ENCODE measurements at places on chromosomes 2 and 18. TPM values are rescaled to one million over a fixed set of nuclear protein-coding genes. Genes with fewer than 3 reads are reported as not detected.

- H3K27me3 ChIP-seq, result no peaks in the 10 kb centered on the region
- H3K27ac ChIP-seq, result no peak overlapping the region
- no peak overlapping the region for H3K4me3 ChIP-seq
- no peaks in the 10 kb centered on the region for H3K4me1 ChIP-seq
- no peaks in the 10 kb centered on the region for H3K36me3 ChIP-seq
Observed at GRCh38 chr18:29140590-29140989, 963.7 kb upstream of the CDH2 start.

- H3K4me3 ChIP-seq, result no peak overlapping the region
- no peak overlapping the region for H3K27ac ChIP-seq
- H3K4me1 ChIP-seq, result peaks cover 21% of the 10 kb centered on the region
- no peaks in the 10 kb centered on the region for H3K36me3 ChIP-seq
- DNase-seq, result no peak
Observed at GRCh38 chr2:200329798-200330197, 23.3 kb downstream of the SPATS2L start.

DNA sequence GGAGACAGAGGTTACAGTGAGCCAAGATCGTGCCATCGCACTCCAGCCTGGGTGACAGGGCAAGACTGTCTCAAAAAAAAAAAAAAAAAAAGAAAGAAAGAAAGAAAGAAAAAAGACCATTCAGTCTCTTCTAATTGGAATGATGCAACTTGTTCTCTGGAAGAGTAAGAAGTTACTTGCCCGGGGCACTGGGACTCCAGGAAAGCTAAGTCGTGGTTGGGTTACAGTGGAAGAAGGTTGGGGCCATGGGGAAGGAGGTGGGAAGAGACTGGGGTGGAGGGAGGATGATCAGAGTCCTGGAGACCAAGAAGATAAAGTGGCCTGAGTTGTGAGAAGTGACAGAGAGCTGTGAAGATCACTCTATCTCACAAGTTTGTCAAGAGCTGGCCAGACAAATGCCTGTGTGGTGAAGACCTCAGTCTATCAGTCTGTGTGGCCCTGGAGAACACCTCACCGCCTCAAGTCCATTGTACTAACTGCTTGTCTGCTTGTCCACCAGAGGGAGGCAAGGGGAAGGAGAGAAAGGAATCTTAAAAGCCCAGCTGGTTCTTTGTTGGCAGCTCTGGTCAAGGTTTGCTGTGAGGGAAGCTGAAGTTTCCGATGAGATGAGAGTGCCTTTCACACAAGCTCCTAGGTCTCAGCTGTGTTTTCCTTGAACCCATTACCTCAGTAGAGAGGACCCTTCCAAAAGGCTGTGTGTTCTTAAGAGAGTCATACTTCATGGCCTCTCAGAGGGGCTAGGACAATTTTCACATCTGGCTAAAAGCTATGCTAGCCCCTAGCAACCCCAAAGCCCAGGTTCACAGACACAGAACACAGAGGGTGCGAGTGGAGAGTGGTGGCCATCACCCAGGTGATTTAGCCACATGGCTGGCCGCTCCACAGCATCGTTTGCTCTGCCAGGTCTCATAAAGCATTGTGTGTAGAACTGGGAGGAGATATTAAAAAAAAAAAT is 72.0 kb upstream of the TMEM178A start:
- H3K27ac ChIP-seq, result no peak overlapping the region
- DNase-seq, result no peak
- no peaks in the 10 kb centered on the region for H3K36me3 ChIP-seq
- no peaks in the 10 kb centered on the region for H3K4me1 ChIP-seq

- no peaks in the 10 kb centered on the region for H3K27me3 ChIP-seq
- H3K4me1 ChIP-seq, result no peaks in the 10 kb centered on the region
- H3K27ac ChIP-seq, result no peak overlapping the region
- H3K4me3 ChIP-seq, result no peak overlapping the region
- no peaks in the 10 kb centered on the region for H3K36me3 ChIP-seq
- no peak for DNase-seq
Observed at GRCh38 chr2:57432528-57432927, 614.1 kb upstream of the VRK2 start.

The SERPINB11 gene
- total RNA-seq, result not detected

DNA sequence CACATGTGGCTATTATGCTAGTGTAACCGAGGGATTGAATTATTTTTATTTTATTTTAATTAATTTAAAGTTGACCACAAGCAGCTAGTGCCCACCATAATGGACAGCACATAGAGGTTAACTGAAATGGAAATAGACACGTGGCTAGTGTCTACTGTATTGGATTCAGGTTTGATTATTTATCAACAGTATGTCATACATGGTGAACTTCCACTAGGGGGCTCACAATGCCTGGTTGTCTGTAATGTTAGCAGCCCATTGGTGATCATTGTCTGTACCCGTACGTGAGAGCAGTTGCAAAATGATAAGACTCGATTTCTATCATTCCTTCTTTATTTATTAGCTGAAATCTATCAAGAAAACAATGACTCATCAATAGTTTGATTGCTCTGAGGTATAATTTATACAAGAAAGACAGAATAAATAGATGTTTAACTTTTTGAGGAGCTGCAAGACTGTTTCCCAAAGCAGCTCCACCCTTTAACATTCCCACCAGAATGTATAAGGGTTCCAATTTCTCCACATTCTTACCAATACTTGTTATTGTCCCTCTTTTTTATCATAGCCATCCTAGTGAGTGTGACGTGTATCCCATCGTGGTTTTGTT is 76.5 kb downstream of the CYBRD1 start:
- no peak overlapping the region for H3K27ac ChIP-seq
- DNase-seq, result no peak
- no peak overlapping the region for H3K4me3 ChIP-seq
- H3K36me3 ChIP-seq, result no peaks in the 10 kb centered on the region

GRCh38 chr18:10913919-10914318 is 235.4 kb downstream of the PIEZO2 start:
- no peak for DNase-seq
- no peaks in the 10 kb centered on the region for H3K4me1 ChIP-seq
- no peaks in the 10 kb centered on the region for H3K27me3 ChIP-seq
- no peaks in the 10 kb centered on the region for H3K36me3 ChIP-seq
- no peak overlapping the region for H3K4me3 ChIP-seq
- H3K27ac ChIP-seq, result no peak overlapping the region

- no peak for DNase-seq
- H3K4me3 ChIP-seq, result no peak overlapping the region
- H3K36me3 ChIP-seq, result peaks cover 84% of the 10 kb centered on the region
- H3K27ac ChIP-seq, result no peak overlapping the region
- H3K4me1 ChIP-seq, result no peaks in the 10 kb centered on the region
Observed at GRCh38 chr18:12449051-12449785, 41.5 kb downstream of the PRELID3A start.

- no peak for DNase-seq
- no peaks in the 10 kb centered on the region for H3K27me3 ChIP-seq
- H3K4me3 ChIP-seq, result no peak overlapping the region
- no peaks in the 10 kb centered on the region for H3K36me3 ChIP-seq
- H3K27ac ChIP-seq, result no peak overlapping the region
- H3K4me1 ChIP-seq, result no peaks in the 10 kb centered on the region
Observed at GRCh38 chr2:178101321-178102079, 10.7 kb upstream of the RBM45 start.

The CCDC138 gene
- total RNA-seq, result 0.75 TPM

The DPY30 gene
- 49.4 TPM for total RNA-seq

The DSG4 gene
- not detected for total RNA-seq

The DPYSL5 gene
- not detected for total RNA-seq

The G6PC2 gene
- total RNA-seq, result not detected

Data from ascending aorta (tissue), 2 donors.